Activated naive CD4-positive, alpha-beta T cell treated with anti-CD3 and anti-CD28 coated beads, Interleukin-2, amount 10 ng/mL, durations not matched to agents 5 hours and 36 hours (primary cell): ENCODE measurements at places on chromosomes 1 and 21. TPM values are rescaled to one million over a fixed set of nuclear protein-coding genes. Genes with fewer than 3 reads are reported as not detected.

ACKR1 gene
- not detected for total RNA-seq

MXRA8 gene
- 0.12 TPM for total RNA-seq

SLC41A1 gene
- 11.5 TPM for total RNA-seq

CYP4A22 gene
- not detected for total RNA-seq

CLDN8 gene
- not detected for total RNA-seq

SLC5A9 gene
- total RNA-seq, result not detected

TDRD5 gene
- not detected for total RNA-seq

PGLYRP3 gene
- not detected for total RNA-seq

NBPF20 gene
- 1.3 TPM for total RNA-seq

NUF2 gene
- 40.1 TPM for total RNA-seq

PLPP3 gene
- total RNA-seq, result not detected

TPR gene
- total RNA-seq, result 149 TPM

ACTL8 gene
- total RNA-seq, result not detected

TRNAU1AP gene
- total RNA-seq, result 56.8 TPM

FAM72A gene
- 19.2 TPM for total RNA-seq
